NCI-H1436 treated with DMSO at 0.1 percent for 48 hours (cell line): ENCODE measurements at places on chromosomes 2 and 18.

DNA sequence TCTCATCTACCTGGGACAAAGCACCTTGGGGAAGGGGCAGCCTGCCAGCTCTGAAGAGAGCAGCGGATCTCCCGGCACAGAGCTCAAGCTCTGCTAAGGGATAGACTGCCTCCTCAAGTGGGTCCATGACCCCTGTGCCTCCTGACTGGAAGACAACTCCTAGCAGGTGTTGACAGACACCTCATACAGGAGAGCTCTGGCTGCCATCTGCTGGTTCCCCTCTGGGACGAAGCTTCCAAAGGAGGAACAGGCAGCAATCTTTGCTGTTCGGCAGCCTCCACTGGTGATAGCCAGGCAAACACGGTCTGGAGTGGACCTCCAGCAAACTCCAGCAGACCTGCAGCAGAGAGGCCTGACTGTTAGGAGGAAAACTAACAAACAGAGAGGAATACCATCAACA lies 549.9 kb upstream of the LRATD1 start:
- no peak for DNase-seq

DNA sequence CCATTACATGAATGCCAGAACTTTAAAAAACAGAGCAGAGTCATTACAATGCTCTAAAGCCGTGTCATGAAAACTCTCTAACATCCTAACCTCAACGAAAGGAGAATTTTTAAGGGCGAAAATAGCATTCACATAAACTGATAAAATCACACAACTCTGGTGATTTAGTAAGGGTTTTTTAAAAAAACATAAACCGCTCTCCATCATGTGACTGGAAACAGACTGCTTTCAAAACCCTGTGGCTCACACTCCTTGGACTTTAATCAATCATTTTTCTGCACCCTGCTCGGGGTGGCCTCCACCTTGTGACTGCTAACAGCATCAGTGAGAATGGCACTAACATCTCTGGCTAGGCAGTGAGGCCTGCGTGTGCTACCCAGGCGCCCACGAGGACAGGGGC lies 12.1 kb downstream of the DOCK10 start:
- no peak for DNase-seq

DNA sequence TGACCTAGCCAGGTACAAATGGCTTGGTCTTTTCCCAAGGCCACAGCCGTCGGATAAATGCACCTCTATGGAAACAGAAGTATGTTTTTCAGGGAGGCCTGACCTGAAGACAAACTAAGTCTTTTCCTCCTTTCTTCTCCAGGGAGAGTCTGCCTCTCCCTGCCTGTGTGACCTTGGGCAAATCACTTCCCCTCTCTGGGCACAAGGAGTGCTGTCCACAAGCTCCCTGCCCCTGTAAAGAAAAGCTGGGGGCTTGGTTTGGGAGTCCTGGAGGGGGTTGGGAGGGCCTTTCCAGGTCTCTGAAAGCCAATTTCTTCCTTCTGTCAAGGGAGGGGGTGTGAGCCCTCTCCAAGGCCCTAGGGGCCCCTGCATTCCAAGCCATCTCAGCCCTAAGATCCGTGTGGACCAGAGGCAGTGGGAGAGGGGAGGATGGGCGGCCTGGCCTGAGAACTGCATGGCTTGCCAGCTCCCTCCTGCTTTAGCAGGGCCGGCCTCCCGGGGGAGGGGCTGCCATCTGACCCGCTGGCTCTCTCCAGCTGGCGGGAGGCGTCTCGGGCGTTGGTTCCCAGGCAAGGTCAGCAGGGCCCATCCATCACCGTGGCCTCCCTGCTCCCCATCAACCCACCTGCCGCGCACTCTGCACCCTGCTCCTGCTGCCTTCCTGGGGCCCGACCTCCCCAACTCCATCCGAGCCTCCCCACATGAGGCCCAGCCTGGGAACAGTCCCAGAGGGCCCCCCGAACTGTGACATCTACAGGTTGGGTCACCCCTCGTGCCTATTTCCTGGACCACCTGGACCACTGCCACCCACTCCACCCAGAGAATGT lies 61.4 kb downstream of the SMAD7 start:
- no peak for DNase-seq

GRCh38 chr2:192195548-192196418 lies 1.1 kb upstream of the TMEFF2 start:
- DNase-seq: no peak

GRCh38 chr2:226608451-226608850 lies 191.2 kb downstream of the IRS1 start:
- no peak for DNase-seq

DNA sequence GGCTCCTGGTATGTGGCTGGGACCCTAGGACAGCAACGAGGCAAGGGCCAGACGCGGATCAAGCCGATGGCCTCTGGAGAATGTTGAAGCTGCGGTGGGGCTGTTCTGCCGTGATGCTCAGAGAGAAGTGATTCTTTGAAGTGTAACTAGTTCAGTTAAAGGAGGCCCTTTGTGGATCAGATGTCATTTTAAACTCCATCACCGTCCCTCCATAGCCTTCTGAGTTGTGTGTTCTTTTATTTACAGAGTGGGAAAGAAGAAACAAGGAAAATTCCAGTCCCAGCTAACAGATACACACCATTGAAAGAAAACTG lies 403 bp downstream of the PNO1 start:
- DNase-seq: no peak

DNA sequence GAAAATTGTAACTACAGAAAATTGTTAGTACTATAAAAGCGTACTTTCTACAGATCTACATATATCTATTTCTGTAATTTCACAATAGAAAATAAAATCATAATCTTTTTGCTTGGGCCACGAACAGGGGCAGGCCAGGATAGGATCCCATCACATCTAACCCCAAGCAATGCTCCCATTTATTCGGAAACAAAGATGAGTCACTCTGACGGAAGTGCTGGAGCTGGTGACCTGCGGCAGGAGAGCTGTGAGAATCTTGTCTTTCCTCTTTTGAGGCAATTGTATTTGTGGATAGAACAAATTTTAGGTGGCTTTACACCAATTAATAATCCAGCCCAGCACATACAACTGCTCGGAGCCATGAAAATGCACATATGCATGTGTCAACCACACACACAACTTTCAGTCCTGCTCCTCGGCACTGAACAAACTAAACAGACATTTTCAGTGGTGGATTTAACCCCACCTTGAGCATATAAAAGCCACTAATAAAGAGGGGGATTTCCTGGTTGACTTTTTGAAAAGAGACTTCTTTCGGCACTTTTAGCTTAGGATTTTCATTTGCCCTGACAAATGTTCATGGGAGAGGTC lies 22.3 kb upstream of the INSIG2 start:
- no peak for DNase-seq

DNA sequence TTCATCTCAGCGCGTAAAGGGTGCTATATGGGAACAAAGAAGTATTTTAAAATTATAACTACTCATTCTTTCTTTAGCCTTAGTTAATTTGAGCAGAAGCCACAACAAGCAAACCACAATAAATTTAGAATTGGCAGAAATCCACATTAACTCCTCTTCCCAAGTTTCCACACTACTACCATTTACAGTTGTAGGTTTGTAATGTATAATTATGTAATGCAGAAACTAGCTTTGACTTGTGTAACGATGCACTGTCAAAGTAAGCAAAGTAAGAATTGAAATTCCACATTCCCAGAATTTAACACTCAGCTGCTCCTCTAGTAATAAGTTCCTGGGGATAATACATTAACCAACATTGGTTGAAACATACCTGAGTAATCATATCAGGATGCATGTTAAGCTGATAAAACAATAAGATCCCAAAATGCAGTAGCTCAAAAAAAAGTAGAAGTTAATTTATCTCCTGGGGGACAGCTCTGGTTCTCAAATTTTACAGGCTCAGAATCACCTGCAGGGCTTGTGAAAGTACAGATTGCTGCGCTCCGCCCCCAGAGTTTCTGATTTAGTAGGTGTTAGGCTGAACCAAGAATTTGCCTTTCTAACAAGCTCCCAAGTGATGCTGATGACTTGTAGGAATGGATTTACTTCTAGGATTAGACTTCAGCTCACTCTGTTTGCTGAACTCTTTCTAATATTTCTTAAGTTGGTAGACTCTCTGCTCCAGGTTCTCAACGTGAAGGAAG lies 9.9 kb downstream of the GRP start:
- no peak for DNase-seq

- DNase-seq: no peak
Observed at GRCh38 chr2:43465234-43465633, 130.6 kb downstream of the THADA start.

DNA sequence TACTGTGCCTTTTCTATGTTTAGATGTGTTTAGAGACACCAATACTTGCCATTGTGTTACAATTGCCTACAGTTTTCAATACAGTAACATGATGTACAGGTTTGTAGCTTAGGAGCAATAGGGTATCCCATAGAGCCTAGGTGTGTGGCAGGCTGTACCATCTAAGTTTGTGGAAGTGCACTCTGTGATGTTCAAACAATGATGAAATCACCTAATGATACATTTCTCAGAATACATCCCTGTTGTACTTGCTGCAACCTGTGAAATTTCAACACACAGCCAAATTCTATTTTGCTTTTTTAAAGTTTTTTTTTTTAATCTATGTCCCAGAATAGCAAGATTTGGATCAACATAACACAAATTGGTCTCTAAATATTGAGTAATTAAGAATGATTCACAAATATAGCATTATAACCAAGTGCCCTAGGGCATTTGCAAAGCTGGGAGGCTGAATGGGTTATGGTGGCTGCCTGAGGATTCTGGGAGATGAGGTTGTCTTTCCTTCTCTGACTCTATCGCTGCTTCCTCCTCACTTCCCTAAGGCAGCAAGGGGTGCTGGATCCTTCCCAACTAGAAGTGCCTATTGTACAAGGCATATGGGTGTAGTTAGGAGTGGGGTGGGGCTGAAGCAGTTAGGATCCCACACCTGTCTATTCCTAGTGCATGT lies 78.3 kb downstream of the SKA1 start:
- no peak for DNase-seq

- DNase-seq: no peak
Observed at GRCh38 chr2:195270466-195271039, 386.5 kb upstream of the SLC39A10 start.

DNA sequence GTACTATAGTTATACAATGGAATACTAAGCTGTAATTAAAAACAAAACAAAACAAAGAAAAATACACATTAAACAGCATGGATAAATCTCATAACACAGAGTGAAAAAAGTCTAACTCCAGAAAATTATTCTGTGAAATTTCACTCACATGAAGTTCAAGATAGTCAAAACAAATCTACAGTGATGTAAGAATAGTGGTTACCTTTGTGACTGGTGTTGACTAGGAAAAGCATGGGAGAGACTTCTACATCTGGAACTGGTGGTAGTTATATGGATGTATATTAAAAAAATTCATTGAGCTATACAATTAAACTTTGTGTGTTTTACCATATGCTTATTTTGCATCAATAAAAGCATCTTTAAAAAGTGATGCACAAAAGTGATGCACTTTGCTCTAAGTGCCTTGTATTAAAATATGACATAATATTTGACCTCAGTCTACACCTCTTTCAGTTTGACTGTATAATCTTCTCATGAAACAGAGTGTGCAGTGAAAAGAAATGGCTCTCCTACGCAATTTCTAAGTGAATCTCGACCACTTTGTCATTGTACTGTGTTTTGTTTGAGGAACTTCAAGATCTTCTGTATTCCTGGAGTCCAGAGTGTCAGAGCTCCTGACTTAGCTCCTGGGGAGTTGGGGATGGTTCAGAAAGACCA lies 28.0 kb downstream of the STAT4 start:
- no peak for DNase-seq

- no peak for DNase-seq
Observed at GRCh38 chr2:224865016-224865415, 148.9 kb upstream of the CCDC195 start.

DNA sequence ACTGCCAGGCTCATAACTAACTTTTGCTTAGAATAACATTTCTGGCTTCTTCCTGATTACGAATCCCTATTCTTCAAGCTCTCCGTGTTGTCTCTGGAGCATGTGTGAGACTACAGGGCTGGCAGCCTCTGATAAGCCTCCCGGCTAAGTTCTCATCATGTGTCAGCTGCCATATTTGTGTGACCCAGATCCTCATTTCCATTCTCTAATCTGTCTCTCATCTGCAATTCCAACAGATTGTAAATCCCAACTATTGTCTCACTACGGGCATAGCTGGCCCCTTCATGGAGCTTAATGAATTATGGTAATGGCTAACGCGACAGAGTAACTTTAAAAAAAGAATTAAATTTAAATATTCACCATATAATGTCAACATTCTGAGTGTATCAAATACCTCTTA lies 165.4 kb downstream of the CMPK2 start:
- DNase-seq: no peak

- no peak for DNase-seq
Observed at GRCh38 chr2:63436488-63436887, 151.8 kb downstream of the WDPCP start.

DNA sequence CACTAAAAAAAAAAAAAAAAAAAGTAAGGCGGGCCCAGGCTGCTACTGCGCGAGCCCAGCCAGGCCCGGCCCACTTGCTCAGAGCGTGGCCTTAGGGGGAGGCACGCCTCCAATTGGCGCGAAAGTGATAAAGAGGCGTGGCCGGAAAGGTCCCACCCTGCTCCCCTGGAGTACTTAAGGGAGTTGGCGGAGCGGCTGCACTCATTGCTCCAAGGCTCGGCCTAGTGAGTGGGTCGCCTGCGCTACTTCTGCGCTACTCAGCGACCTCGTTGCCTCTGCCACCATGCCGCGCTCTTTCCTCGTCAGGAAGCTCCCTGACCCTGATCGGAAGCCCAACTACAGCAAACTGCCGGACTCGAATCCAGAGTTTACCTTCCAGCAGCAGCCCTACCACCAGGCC lies 36.9 kb downstream of the UNC80 start:
- no peak for DNase-seq

- no peak for DNase-seq
Observed at GRCh38 chr2:241128266-241128665, 21.0 kb downstream of the PASK start.

DNA sequence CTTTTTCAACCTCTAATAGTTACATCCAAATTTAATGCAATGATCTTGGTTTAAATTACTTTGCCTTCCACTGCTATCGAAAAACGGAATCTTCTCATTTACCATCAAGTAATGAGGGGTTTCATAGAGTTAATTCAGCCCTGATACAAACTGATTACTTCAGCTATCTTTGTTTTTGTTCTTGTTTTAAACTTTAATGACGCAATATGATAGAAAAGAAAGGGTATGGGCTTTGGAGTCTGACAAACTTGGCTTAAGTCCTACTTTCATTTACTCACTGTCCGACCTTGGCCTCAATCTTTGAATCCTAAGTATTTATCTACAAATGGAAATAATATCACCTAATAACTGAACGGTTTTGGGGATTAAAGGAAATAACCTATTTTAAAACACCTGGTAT lies 16.1 kb downstream of the ADAM17 start:
- no peak for DNase-seq

GRCh38 chr2:53559302-53559966 lies 208.2 kb upstream of the CHAC2 start:
- DNase-seq: no peak
